ENCODE measurements at places on chromosomes 7 and 10.

DNA sequence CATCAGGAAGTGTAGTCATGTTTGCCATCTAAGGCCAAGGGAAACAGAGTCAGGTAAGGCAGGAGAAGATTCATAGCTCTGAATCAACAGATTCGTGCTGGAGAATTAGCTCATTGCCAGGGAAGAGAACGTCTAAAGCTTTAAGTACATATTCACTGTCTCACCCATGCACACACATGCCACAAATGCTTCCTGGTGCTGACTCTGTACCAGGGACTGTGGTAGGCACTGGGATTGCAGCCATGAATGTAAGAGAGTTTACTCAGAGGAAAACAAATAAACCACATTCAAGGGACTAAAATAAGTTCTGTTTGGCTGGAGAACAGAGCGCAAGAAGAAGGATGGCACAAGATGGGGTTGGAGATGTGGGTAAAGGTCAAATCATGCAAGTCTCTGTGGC, 89.8 kb upstream of the HPS1 start:
- no peaks in the 10 kb centered on the region for H3K4me1 ChIP-seq
- H3K27me3 ChIP-seq = peaks cover 2% of the 10 kb centered on the region
- H3K27ac ChIP-seq = no peak overlapping the region

- H3K36me3 ChIP-seq = no peaks in the 10 kb centered on the region
- no peak overlapping the region for H3K27ac ChIP-seq
Observed at GRCh38 chr10:92091965-92092364, 168.4 kb downstream of the BTAF1 start.

DNA sequence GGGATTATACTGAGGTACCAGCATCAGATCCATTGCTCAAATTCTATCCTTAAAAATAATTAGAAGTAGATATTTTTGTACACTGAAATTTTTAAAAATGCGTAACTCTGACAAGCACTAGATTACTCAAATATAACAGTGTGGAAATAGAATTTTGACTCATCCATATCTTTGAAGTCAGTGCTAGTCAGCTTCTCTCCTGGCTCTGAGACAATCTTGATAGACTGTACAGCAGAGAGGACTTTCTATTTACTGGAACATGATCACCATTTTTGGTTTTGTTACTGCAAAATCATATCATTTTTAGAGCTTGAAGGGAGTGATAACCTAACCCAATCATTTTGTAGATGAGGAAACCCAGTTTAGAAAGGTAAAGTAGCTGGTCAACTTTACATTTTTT, 195.0 kb downstream of the MTERF1 start:
- no peak overlapping the region for H3K4me3 ChIP-seq
- H3K27me3 ChIP-seq = no peaks in the 10 kb centered on the region
- H3K27ac ChIP-seq = no peak overlapping the region

DNA sequence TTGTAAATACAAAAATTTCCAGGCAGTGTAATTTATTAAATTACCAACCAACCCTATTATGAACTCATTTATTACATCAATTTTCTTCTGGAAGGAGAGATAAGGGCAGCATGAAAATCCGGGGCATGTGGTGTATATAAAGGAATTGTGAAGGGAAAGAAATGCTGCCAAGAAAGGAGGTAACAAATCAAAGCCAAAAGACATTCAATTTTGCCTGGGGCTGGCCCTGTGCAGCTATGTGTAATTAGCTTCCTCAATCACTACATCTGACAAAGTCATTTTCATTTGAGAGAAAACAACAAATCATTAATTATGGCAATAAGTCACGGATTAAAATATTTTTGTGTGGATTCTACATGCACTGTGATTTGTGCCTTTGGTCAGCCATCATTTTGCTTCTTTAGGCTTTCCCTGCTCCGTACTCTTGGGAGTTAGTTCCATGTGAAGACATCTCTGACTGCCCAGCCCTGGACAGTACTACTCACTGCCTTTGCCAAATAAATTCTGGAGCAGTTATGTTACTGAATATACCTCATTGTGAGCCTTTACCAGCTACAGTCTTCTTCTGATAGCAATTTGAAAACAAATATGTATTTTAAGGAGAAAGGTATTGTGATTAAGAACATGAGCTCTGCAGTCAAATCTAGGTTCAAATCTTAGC, 191.7 kb downstream of the RELN start:
- no peak overlapping the region for H3K27ac ChIP-seq
- peaks cover 7% of the 10 kb centered on the region for H3K4me1 ChIP-seq
- H3K36me3 ChIP-seq = no peaks in the 10 kb centered on the region
- H3K4me3 ChIP-seq = no peak overlapping the region
